ENCODE measurements at places on chromosomes 1 and 21.

GRCh38 chr1:222462601-222463000, 85.3 kb downstream of the HHIPL2 start:
- DNase-seq = no peak

- DNase-seq = peak; percentile 67
Measured at GRCh38 chr1:15966081-15966955, 9.6 kb downstream of the ZBTB17 start.

GRCh38 chr1:159900755-159901360, 893 bp upstream of the CFAP45 start:
- DNase-seq = no peak

- no peak for DNase-seq
Measured at GRCh38 chr1:41809692-41810091, 109.0 kb downstream of the HIVEP3 start.

DNA sequence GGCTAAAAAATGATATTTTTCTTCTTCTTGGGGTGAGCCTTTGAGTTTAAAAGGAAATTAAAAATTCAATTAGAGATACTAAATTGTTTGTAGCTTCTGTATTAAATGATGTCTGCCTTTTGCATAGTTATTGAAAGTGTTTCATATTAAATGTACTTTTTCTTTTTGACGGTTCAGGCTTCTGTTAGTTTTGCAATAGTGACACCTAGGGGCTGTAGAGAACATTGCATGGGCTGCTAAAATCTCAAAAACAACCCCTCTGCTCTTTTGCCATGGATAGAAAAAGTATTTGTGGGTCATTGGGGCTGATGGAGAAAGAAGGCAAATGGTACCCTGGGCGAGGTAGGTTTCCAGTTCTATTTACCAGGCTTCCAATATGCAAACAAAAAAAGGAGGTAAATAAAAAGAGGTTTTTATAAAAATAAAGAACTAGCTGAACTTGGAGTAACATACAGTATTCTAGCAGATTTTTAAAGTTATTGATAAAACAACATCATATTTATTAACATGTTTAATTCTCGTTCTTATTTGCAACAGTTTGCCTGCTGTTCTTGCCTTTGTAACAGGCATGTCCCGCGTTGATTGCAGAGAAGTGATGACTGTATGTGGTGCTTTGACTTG, 115.4 kb upstream of the HOOK1 start:
- DNase-seq = peak; percentile 64

DNA sequence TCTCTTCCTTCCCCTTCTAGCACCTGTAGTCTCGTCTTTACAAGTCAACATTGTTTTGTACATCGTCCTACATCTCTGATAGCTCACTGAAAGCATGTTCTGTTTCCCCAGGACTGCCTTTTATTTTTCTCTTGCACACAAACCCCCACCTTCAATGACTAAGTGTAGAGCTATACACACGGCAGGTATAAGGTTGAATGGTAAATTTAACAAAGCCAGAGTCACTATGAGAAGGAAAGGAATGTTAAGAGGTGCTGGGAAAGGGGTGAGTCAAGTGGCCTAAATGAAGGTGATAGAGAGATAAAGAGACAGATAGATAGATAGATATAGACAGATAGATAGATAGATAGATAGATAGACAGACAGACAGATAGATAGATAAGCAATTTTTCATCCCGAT, 134.3 kb upstream of the ATP1B1 start:
- DNase-seq = no peak

DNA sequence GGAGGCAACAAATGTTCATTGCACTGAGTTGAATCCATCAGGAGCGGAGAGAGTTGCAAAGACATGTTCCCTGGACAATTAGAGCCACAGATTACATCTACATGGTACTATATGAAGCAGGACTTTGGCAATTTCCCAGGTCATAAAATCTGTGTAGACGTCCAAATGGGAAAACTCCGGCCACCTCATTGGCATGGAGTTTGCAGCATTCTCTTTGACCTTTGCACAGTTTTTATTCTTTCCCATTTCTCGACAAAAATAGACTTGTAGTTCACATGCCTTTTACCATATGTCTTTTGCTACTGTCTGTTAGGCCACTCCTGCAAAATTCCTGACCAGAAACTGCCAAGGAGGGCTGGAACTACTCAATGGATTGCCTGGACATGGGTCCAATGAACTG, 48.2 kb downstream of the UBE2T start:
- DNase-seq = no peak

- DNase-seq = no peak
Measured at GRCh38 chr1:17913326-17914115, 158.4 kb downstream of the ACTL8 start.

DNA sequence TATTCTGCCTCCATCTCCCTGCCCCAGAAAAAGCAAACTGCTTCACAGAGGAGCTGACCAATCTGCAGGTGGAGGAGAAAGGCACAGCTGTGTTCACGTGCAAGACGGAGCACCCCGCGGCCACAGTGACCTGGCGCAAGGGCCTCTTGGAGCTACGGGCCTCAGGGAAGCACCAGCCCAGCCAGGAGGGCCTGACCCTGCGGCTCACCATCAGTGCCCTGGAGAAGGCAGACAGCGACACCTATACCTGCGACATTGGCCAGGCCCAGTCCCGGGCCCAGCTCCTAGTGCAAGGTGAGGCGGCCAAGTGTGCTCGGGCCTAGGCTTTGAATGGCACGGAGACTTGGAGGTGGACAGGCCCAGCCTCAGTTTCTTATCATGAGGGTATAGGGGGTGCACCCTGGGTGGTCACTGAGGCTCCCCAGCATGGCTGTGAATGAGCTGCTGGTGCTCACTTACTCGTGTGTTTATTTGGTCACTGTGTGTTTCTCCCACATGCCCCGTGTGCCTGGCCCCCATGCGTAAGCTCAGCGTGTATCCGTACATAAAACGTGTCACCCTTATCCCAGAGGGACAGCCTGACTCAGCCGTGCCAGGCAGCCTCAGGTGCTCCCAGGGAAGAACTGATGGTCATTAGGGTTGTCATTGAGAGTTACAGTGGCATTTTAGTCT, 75.8 kb downstream of the OBSCN start:
- DNase-seq = no peak

DNA sequence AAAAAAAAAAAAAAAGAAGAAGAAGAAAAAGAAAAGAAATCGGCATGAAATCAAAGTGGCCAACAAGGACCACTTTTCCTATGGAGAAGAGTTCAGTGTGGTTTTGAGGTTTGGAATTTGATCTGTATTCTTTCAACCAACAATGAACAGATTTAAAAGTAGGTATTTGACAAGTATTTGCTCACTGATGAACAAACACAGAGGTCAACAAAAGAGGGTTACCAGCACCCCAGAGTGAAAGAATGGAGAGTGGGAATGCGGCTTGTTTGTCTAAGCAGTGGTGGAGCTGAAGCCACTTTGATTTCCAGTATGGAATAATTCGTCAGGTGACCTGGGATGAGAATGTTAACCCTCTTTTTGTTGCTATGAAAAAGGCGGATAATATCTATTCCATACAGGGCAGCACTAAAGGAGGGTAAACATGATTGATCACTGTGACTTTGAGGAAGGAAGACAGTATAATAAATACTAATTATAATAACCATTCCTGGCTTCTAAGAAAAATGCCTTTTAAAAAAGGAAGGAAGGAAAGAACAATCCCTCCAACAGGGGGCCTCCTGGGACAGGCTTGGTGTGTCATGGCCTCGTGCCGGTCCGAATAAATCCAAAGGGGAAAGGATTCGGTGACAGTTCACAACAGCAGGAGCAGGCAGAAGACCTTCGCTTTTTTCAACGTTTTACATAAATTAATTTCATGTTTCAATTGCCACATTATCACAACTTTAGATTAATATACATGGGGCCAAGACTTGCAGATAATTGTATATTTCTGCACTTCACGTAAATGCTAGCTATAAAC, 37.2 kb upstream of the SIM2 start:
- DNase-seq = no peak

DNA sequence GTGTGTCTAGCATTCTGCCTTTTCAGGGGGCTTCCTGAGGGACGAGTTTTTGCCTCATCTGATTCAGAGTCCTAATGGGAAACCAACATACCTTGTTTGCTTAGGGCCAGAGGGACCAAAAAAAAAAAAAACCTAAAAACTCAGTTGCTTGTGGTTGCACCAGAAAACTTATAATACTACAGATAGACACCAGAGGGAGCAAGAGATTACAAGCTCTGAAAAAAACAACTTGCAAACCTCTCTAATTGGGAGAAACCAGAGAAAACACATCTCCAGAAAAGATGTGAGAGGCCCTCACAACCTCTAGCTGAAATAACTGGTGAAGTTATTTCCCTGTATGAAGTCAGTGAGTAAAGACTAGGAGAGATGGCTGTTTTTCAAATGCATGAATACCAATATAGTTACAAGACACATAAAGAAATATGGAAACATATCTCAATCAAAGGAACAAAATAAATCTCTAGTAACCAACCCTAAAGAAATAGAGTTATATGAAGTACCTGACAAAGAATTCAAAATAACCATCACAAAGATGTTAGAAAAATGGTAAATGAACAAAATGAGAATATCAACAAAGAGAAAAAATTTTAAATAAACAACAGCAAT, 233.7 kb upstream of the NFIA start:
- DNase-seq = no peak

- DNase-seq = peak; percentile 14
Measured at GRCh38 chr1:112298558-112298957, 97.5 kb upstream of the CTTNBP2NL start.

All from CD4-positive, alpha-beta T cell treated with Interleukin-10 for 1 hour (primary cell).